ENCODE measurements at places on chromosomes 3 and 15.

- no peak for DNase-seq
These were observed 60.4 kb downstream of the TNIK start for GRCh38 chr3:171399842-171400241.

DNA sequence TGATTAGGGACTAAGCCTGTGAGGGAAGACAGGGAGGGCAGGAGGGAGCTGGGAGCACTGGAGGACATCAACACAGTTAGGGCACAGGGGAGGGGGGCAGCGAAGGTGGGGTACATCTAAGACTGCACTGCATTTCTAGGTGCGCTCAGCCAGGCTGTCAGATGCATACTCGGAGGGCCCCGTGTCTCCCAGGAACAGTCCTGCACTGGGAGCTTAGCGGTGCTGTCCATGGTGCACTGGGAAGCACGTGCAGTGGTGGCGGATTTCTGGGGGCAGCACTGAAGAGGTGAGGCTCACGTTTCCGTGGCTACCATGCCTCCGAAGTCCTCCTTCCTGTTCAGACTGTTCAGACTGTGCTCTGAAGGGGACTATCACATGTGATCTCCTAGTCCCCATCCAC lies 54.4 kb downstream of the ROPN1B start:
- DNase-seq: no peak

DNA sequence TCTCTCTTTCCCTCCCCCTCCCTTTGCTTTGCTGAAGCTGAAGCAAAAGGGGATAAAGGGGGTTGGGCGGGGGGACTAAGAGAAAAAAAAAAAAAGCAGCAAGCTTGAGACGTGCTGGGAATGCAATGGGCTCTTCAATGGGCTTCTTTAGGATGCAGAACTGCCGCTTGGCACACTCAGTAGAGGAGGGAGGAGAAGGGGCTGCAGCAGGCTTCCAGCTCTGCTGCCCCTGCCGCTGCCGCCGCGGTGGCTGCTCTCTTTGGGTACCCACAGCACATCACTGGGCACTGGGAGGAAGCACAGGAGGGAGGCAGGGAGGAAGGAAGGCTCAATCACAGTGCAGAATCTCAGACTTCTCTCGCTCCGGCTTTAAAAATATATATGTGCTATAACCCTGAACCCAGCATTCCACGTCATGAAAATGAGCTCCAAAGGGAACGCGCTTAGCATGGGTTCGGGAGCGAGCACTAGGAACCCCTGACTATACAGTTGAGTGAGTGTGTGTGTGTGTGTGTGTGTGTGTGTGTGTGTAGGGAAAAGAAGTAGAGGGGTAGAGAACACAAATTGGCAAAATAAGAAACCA lies 3.5 kb downstream of the SLITRK3 start:
- DNase-seq: no peak

- DNase-seq: no peak
These were observed 27.9 kb upstream of the ACKR4 start for GRCh38 chr3:132569153-132569552.

GRCh38 chr15:57510647-57511046 lies 81.1 kb upstream of the MYZAP start:
- peak; percentile 27 for DNase-seq

DNA sequence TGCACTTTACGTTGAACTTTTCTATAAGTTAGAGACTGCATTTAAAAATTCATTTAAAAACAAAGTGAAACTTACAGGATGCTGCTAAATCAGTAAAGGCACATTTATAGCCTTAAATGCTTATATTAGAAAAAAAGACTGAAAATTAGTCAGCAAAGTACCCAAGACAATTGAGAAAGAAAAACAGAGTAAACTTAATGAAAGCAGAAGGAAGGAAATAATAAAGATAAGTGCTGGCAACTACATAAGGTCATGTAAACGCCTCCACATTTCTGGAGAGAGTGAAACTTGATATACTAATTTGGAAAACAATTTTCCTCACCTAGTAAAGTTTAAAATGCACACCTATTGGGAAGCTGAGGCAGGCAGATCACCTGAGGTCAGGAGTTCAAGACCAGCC lies 58.2 kb upstream of the ACAN start:
- no peak for DNase-seq

GRCh38 chr15:98002866-98003265 lies 42.4 kb downstream of the ARRDC4 start:
- no peak for DNase-seq

GRCh38 chr15:70199540-70200410 lies 102.1 kb upstream of the TLE3 start:
- no peak for DNase-seq

DNA sequence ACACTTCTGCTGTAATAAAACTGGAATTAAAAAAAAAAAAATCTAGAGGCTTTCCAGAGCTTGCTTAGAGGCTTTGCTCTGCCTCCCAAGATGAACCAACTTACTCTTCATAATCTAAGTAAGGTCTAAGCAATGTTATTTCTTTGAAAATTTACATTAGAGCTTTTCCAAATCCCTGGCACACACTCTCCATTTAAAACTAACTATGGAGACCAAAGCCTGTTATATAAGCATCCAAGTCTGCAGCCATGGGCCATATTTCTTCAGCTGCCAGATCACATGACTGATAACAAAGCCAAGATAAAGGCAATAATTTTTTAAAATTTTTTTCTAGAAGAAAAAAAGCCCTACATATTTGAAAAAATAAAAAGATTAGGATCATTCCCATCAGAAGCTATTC lies 55.0 kb upstream of the ARHGEF3 start:
- DNase-seq: no peak

GRCh38 chr15:78417754-78418630 lies 20.0 kb upstream of the IREB2 start:
- no peak for DNase-seq

DNA sequence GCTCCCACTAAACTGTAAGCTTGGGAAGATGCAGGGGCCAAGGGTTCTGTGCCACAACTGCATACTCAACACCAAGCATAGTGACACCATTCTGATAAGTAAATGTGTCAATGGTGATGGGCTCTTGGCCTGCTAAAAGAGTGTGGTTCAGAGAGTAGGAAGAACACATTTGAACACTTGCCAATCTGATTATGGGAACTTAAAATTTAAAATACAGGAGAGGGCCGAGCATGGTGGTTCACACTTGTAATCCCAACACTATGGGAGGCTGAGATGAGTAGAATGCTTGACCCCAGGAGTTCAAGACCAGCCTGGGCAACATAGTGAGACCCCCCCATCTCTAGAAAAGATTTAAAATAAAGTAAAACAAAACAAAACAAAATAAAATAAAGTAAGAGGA lies 34.1 kb downstream of the PTPN9 start:
- DNase-seq: no peak

DNA sequence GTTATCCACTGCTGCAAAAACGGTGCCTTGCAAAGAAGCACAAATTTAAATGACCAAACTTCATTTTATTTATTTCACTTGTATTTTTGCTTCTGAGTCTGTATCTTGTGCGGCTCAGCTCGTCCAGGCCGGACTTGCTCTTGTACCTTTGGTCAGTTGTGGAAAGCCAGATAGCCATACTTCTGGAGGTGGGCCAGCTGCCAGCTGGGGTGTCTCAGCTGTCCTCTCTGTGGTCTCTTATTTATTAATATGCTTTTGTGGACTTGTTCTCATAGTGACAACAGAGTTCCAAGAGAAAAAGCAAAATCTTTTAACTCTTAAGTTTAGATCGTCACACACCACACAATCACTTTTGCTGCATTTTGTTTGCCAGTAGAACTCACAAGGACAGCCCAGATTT lies 87.7 kb downstream of the IL1RAP start:
- no peak for DNase-seq

- DNase-seq: no peak
These were observed 74.8 kb downstream of the AQP9 start for GRCh38 chr15:58212909-58213526.

DNA sequence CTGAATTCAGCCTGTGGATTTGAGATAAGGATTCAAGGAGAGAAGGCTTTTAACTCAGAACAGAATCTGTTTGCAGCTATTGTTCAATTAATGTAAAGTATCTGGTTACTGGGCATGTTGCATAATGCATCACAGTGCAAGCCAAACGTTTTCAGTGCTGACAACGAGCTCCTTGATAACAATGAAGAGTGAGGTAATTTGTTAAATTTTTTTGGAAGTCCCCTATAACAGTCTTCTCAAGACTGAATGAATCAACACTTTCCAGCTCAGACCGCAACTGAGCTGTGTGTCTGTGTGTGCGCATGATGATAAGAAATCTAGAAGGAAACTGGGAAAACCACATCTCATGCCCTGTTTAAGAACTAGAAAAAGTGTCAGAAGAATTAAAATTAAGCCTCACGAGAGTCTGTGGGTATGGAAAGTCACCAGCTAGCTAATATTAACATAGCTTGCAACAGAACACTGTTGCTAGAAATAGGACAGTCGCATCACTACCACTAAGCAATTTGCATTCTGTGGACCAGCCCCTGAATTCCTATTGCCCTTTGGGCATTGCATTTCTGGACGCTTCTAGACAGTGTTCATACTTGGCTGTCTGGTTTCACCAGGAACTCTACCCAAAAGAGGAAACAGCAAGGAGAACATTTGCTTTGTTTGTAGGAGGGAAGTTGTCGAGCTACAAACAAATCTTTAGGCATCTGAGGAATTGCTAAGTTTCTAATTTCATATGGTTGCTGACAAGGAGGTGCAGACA lies 43.7 kb upstream of the ATP2C1 start:
- peak; percentile 45 for DNase-seq

GRCh38 chr3:33047842-33048834 lies 48.8 kb downstream of the GLB1 start:
- no peak for DNase-seq

DNA sequence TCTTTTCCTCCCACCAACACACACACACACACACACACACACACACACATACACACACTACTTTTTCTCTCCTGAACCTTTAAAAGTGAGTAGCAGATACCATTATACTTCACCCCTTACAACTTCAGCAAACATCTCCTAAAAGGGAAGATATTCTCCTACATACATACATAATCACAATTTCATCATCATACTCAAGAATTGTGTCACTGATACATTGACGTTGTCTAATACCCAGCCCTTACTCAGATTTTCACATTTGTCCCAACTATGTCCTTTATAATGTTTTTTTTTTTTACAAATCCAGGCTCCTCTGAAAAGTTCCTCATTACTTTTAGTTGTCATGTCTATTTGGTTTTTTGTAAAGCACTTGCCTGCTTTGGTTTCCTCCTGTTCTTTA lies 18.5 kb downstream of the ABHD6 start:
- DNase-seq: no peak

- DNase-seq: no peak
These were observed 10.1 kb downstream of the TMC3 start for GRCh38 chr15:81363718-81364500.

- no peak for DNase-seq
These were observed 16.7 kb upstream of the GPR160 start for GRCh38 chr3:170021083-170021482.

GRCh38 chr15:35663956-35664355 lies 118.0 kb upstream of the DPH6 start:
- DNase-seq: no peak

DNA sequence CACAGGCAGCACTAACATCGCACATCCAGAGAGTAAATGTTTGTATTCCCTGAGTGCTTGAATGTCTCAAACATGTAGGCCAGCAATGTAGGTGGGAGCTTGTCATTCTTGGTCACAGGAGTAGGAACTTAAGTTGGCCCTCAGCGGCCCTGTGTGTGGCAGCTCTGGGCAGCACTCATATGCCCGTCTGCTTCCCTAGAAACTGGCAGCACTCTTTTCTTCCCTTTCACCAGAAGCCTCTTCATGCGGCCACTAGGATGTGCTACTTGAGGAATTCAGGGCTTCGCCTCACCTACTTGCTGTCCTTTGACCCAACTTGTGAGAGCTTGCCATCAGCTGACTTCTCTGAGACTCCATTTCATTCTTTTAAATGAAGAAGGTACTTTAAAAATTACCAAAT lies 69.5 kb downstream of the TIPARP start:
- DNase-seq: no peak

DNA sequence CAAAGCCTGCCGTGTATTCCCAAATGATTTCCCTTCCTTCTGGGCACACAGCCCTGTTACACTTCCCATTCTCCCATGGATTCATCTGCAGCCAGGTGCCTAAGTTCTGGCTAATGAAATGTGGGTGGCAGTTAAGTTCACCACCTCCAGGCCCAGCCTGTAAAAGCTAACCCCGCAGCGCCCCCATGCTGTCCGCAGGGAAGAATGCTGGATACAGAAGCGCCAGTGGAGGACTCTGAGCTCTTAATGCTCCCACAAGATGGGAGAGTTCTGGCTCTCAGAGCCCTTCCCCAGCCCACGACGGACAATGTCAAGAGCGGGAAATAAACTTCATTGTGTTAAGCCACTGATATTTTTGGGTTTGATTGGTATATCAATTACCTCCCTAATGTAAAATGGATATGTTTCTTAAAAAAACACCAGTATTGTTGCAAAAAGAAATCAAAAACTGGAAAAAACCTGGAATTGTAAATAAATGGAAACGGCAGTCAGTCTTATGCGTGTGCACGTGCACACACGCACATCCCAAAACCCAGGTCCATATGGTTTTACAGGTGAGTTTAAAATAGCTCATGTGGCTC lies 37.7 kb upstream of the FGD5 start:
- no peak for DNase-seq

DNA sequence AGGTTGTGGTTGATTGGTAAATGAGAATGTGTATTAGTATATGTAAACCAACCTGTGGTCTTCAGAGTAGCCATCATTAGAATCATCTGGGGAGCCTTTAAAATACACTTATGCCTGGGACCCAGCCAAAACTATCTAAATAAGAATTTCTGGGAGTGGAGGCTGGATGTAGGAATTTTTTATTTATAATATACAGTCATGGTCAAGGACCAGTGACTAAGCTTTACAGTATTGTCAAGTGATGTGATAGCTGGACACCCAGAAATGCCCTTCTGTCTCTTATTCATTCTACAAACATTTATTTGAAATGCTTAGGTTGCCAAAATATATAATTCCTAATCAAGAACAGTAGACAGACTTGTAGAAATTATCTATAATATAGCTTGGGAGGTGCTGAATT lies 132.2 kb downstream of the MBNL1 start:
- no peak for DNase-seq

DNA sequence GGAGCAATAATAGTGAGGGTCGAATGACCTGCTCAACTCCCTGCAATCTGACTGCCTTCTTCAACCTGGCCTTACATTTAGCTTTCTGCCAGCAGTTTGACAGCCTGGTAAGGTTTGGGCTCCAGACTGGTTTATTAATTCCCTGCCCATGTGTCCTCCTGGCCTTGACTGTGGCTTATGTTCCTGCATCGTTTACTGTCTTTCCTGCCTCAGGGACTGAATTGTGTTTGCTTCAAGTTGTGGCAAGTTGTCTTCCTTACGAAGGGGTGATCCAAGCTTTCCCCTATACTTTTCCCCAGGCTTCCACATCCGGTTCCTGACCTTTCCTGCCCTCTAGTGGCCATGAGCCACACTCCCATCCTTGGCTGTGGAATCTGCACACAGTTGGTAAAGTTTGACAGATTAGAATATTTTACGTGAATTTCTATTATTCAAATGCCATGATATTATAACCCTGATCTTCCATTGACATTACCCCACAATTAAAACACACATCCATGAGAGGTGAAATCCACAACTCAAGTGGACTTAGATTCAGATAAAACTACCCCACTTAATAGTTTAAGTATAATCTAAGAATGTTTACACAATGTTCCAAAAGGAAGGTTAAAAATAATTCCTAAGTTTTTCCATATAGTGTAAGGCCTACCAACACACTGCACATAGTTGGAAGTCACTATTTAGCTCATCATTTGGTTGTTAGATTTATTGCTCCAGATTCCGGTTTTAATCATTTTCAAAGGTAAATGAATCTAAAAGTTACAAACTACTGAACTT lies 95.7 kb downstream of the NEDD4 start:
- DNase-seq: no peak
